ENCODE measurements at places on chromosomes 11 and 22.

- DNase-seq = no peak
These were observed 16.1 kb upstream of the APOA1 start for GRCh38 chr11:116853461-116854073.

GRCh38 chr11:117633976-117634755 is 162.8 kb downstream of the DSCAML1 start:
- no peak for DNase-seq

GRCh38 chr22:48929276-48929790 is 898.3 kb downstream of the BRD1 start:
- DNase-seq = no peak

DNA sequence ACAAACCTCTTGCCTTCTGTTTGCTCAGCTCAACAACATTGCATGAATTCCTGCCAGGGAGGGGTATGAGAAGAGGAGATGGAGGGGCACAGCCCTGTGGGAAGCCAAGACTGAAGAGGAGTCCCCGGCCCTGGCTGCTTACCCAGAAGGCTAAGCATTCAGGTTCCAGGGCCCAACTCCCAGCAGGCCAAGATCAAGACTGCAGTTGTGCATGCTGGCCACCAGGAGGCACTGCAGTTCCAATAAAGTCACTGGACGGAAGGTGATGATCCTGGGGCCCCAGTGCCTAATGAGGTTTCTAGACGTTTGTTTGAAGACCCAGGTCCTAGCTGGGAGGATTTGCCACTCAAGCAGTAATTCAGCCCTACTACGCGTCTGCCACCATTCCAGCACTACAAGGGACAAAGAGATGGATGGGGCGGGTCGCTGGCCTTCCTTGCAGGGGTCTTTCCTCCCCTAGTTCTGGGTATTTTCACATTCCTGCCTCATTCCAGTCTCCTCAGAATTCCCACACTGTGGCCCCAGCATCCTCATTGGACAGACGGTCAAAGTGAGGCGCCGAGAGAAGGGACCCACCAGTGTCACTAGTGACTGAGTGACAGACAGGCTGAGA is 23.6 kb downstream of the ALX4 start:
- DNase-seq = peak; percentile 60

GRCh38 chr11:97290464-97291041 is 900.7 kb downstream of the JRKL start:
- no peak for DNase-seq

- DNase-seq = no peak
These were observed 35.6 kb upstream of the APOBEC3A start for GRCh38 chr22:38921806-38922205.

DNA sequence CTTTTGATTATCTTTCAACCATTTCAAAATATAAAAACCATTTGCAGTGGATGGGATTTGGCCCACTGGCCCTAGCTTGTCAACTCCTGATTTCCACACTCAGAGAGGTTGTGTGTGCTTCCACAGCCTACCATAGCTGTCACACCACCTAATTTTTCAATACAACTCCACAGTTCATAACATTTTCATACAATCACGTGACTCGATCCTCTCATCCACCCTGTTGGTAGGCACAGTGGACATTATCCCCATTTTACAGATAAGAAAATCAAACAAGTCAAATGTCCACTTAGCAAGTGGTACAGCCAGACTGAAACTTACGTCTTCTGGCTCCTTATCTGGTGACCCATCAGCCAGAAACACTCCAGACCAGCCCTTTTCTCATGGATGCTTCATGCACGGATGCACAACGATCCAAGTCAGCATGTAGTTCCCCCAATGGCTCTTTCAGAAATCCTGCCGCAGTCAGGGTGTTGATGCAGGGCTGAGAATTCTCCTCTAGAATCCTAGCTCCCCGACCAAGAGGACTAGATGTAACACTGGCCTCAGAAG is 88.0 kb downstream of the ABTB2 start:
- no peak for DNase-seq

DNA sequence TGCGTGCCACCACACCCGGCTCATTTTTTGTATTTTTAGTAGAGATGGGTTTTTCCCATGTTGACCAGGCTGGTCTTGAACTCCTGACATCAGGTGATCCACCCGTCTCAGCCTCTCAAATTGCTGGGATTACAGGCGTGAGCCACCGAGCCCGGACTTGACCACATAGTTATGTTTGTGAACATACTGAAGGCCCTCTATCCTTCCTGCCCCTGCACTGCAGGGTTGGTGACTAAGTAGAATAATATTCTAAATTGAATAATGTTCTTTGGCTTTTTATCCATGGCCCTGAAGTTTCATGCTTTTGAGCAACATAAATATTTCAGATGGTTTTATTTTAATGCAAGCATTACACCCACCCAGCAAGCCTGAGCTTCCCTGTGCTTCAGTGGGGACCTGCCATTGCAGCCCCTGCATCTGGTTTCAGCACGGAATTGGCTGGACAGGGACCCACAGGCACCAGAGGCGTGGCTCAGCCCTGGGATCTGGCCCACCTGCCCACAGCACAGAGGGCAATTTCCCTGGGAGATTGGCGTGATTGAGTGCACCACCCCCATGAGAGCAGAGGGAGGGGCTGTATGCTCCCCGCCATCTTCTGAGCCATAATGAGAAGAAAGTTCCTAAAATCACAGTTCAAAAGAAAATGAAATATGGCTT is 460.5 kb downstream of the BRD1 start:
- DNase-seq = no peak

DNA sequence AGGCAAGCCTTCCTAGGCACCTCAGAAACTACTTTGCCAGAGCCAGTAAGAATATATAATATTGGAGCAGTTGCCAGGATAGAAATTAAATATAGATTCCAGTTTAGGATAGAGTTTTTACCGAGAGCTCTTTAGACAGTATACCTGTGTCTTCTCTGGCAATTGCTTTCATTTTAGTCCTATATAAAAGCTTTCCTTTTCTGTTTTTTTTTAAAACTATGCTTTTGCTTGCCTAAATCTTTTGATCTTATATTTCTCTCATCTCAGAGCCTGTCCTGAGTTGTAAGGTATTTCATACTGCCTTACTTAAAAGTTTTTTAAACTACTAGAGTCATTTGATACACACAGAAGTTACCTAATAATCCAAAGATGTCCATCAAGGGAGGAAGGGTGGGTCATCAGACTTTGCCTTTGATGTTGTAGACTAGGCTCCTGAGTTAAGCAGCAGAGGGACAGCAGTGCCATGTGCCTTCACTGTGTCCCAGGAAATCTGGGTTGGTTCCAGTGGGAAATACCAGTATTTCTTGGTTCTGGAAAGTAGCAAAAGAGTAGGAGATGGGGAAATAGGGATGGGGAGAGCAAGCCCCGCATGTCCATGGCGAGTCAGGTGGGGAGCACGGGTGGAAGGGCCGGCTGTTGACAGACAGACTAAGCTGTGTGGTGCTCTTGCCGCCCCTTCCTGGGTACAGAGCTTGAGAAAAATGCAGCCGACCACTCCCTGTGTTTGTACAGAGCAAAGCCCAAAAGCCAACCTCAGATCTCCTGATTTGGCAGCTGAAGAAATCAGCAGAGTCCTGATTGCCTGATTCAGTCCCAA is 11.2 kb downstream of the MCAM start:
- DNase-seq = no peak

GRCh38 chr11:77359481-77359880 is 58.0 kb upstream of the GDPD4 start:
- DNase-seq = no peak

DNA sequence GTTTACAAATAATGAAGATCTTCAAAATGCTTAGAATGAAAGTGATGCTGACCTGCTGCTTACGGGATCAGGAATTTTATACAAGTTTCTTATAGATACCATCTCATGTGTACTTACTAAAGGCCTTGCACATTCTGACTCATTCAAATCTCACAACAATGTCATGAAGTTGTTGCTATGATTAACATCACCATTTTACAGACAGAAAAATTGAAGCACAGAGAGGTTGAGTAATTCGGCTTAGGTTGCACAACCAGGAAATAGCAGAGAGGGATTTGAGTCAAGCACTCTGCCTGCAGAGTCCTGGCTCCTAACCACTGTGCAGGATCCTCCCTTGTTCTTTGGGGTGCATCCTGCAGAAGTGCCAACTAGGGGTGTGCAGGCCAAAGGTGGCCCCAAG is 471.9 kb downstream of the MIAT start:
- no peak for DNase-seq

DNA sequence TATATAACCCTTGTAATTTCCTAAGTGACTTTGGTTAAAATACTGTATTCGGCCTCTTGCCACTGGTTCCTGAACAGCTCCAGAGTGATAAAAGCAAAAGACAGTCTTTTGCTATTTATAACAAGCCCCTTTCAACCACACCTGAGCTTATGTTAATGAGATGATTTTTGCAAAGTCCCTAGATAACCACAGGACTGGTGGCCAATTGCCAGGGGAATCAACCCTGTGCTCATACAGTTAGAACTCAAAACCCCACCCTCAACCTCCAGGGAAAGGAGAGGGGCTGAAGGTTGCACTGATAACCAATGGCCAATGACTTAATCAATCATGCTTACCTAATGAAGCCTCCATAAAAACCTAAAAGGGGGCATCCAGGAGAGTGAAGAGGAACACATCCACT is 77.9 kb downstream of the SIK3 start:
- no peak for DNase-seq

- no peak for DNase-seq
These were observed 19.3 kb downstream of the ART5 start for GRCh38 chr11:3622521-3622920.

DNA sequence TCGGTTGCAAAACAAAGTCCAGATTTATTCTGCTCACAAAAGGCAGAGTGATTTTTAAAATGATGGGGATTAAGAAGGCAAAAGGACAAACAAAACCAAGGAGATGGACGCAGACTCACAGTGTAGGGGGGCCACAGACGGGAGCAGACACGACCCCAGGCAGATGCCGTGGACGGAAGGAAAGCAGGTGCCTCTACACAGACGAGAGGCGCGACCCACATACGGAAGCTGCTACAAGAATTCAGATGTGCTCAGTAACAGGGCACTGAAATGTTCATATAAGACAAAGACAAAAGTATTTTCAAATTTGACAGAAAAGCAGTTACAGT is 148.9 kb downstream of the BRD1 start:
- no peak for DNase-seq

GRCh38 chr11:69041516-69041915 is 7.2 kb upstream of the TPCN2 start:
- DNase-seq = no peak

DNA sequence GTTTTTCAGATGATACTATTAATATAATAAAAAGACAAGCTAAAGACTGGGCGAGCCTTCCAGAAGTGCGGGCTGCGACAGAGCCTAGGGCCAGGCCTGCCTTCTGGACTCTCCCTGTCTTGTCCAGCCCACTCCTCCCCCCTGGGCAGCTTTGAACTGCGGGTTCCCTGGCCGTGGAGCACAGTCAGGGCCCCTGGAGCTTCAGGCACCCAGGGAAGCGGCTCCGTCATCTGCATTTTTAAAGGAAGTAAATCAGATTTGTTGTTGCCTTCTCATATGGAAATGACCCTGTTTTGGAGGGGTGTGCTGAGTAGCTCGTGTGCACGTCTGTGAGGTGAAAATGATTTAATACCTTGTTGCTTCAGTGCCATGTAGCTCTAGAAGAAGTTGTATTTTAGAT is 265.3 kb downstream of the TBC1D22A start:
- no peak for DNase-seq

- DNase-seq = peak; percentile 22
These were observed 2.9 kb upstream of the TUBGCP6 start for GRCh38 chr22:50247748-50248147.

DNA sequence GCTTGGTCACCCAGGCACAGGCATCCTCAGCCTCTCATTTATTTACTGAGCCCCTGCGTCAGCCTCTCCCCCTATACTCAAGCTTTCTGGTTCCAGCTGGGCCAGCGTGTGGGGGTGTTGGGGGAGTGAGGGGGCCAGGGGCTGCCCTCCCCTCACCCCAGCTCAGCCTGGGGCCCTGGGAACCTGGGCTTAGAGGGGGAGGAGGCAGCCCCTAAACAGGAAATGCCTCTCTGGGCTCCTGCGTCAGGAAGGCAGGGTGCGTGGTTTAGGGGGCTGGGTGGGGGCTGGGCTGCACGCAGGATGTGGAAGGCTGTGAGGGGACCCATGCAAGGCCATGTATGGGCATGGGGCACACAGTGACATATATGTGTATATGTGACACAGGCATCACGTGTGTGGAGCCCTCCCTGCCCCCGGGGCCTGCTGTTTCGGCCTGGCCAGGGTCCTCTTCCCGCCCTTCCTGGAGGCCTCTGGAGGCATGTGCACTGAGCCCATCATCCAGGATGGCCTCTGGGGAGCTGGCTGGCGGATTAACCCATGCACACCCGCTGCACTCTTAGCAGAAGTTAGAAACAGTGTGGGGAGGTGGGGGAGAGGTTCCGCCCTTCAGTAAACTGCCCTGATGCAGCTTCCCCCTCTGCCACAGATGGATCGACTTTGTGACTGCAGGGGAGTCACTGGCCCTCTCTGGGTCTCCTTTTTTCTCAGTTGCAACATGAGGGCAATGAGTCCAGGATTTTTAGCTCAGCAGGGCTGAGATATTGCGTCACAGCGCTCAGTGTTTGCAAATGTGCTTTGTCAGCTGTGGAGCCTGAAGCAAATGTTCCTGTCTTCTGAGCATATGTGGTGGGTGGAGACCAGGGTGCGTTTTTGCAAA is 1.1 kb upstream of the CD248 start:
- no peak for DNase-seq

DNA sequence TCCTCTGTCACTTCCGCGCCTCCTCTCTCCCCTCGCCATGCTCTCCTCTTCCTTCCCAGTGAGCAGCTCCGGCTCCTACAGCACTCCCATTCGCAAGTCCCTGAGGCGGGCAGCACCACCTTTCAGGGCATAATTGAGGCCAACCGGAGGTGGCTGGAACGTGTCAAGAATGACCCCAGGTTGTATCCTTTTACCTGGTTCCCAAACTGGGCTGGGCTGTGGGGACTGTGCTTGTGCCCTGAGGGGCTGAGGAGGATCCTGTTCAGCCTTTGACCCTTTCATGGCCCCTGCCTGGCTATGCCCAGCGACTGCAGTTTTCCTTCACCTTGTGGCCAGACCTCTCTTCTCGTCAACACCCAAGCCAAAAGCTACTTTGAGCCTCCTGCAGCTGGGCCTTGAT is 84.1 kb downstream of the CEP164 start:
- no peak for DNase-seq

- DNase-seq = no peak
These were observed 1.5 kb downstream of the OR9G1 start for GRCh38 chr11:56700242-56700913.

DNA sequence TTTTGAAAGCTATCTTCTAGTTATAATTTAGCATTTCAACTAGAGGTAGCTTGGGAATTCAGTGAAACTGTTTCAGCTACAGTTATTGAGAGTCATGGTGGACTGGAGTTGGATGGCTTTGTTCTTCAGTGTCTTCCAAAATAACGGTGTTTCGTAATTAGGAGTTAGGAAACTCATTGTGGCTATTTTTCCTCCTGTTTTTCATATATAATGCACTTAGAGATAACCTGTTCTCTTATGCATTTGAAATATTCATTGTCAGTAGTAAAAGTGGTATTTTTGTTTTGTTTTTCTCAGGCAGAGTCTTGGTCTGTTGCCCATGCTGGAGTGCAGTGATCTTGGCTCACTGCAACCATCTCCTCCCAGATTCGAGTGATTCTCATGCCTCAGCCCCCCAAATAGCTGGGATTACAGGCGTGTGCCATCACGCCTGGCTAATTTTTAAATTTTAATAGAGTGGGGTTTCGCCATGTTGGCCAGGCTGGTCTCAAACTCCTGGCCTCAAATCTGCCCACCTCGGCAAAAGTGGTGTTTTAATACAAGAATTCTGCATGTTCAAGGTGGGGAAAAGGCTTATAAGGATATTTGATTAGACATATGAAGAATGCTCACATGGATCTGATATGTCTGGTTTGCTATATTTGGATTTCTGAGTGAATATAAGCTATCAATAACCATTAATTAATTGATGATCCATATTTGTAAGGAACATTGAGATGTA is 12.7 kb downstream of the PDHX start:
- DNase-seq = no peak

GRCh38 chr11:73028611-73029010 is 113.5 kb downstream of the FCHSD2 start:
- DNase-seq = no peak
